Hepatocyte (in vitro differentiated cells): ENCODE measurements at places on chromosomes 16 and 17.

- no peak for DNase-seq
Measured at GRCh38 chr17:43873091-43873490, 26.1 kb downstream of the CD300LG start.

GRCh38 chr16:81530296-81530721 is 85.7 kb downstream of the CMIP start:
- no peak for DNase-seq

DNA sequence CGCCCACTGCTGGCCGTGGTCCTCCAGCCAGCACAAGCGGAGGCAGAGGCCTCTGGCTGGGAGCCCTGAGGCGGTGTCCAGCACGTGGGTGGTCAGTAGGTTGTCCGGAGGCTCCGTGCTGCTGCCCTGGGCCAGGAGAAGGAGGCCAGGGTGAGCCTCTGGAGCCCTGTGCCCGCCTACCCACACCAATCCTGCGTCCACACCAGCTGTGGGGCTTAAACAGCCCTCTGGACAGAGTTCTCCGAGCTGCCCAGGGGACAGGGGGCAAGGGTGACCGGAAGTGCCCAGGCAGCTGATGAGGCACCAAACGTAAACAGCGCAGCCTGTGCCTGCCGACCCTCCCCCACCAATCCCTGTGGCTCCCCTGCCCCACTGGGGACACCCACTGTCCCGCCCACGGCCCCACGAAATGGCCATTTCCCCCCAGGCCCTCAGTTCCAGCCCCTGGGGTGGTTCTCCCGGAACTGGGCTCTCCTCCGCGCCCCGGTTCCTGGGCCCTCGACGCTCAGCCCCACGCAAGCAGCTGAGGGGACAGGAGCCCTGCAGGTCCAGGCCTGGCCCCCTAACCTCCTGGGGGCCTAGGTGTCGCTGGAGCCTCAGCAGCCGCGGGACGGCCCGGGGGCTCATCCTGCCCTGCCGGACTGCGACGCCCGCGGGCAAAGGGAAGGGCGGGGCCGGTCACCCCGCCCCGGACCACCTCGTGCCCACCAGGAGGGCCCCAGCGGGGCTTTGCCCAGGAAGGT is 27.9 kb upstream of the DBNDD1 start:
- DNase-seq, result peak; percentile 83

DNA sequence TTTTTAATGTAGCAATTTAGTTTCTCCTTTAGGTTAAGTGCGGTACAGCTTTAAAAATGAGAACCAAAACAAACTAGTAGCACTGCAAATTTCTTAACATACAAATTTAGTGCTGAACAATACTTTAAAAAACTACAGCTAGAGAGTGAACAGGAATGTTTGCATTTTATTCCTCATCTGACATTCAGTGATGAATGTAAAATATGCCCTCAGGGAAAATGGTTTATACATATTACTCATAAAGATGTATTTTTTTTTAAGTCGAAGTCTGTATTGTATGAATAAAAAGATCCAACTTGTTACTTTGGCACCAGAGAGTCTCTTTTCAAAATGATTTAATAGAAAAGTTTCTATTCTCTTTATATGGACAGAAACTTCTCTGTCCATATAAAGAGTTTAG is 96.8 kb downstream of the BRIP1 start:
- no peak for DNase-seq

DNA sequence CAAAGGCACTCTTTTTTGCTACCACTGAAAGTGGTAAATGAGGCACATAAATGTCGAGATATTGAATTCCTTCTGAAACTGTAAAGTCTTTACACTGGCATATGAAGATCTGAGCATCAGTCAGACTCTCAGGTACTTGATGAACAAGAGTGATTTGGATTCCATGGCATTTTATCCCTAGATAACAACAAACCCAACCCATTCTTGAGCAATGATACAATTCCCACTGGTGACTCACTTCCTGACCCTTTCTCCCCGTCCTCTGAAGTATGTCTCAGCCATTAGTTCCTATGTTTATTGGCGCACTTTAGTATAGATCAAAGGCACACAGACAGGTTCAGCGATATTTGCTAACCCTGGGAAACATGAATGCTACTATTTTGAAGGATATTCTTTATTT is 147.0 kb upstream of the RBFOX1 start:
- DNase-seq, result peak; percentile 23

GRCh38 chr16:50833929-50834328 is 92.0 kb downstream of the CYLD start:
- DNase-seq, result no peak

DNA sequence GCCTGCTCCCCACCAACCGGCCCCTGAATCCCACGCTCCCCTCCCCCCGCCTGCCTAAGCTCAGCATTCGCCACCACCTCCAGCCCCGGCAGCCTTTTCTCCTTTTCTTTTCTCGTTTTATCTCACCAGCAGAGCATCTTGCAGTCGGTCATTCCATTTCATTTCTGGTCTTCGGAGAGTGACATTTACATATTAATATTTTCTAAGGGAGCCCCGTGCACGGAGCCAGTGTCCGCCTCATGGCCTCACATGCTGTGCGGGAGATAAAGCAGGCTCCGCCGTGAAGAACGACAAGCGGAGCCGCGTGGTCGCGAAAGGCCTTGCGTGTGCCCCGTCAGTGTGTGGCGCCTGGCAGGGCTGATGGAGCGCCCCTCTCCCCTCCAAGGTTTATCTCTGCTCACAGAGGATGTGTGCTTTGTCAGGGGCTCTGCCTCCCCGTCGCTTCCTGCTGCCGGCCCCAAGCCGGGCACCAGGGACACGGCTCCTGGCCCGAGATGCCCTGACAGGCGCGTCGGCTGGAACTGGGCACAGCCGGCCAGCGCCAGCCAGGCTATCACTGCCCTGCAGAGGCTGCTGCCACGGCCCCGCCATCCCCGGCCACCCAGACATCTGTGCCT is 95.5 kb upstream of the GSE1 start:
- no peak for DNase-seq

GRCh38 chr16:89909777-89910716 is 8.6 kb upstream of the MC1R start:
- peak; percentile 84 for DNase-seq

DNA sequence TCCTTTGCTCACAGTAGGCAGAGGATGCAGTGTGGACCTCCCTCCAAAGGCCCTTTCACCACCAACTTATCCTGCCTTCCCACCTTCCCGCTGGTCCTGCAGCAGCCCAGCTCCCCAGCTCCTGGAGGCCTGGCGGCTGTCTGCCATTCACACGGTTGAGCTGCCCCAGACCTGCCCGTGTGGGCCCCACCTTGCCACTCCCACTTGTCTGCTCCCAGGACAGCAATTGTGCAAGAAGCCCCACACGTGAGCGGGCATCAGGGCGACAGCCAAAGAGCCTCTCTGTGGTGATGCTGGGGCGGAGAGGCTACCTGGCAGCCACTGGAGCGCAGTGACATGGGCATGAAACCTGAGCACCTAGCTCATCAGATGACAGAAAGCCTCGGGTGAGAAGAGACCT is 248.6 kb upstream of the MAF start:
- no peak for DNase-seq

- no peak for DNase-seq
Measured at GRCh38 chr17:7709031-7709430, 4.0 kb downstream of the EFNB3 start.

GRCh38 chr17:72657467-72658317 is 434.8 kb downstream of the SLC39A11 start:
- no peak for DNase-seq

DNA sequence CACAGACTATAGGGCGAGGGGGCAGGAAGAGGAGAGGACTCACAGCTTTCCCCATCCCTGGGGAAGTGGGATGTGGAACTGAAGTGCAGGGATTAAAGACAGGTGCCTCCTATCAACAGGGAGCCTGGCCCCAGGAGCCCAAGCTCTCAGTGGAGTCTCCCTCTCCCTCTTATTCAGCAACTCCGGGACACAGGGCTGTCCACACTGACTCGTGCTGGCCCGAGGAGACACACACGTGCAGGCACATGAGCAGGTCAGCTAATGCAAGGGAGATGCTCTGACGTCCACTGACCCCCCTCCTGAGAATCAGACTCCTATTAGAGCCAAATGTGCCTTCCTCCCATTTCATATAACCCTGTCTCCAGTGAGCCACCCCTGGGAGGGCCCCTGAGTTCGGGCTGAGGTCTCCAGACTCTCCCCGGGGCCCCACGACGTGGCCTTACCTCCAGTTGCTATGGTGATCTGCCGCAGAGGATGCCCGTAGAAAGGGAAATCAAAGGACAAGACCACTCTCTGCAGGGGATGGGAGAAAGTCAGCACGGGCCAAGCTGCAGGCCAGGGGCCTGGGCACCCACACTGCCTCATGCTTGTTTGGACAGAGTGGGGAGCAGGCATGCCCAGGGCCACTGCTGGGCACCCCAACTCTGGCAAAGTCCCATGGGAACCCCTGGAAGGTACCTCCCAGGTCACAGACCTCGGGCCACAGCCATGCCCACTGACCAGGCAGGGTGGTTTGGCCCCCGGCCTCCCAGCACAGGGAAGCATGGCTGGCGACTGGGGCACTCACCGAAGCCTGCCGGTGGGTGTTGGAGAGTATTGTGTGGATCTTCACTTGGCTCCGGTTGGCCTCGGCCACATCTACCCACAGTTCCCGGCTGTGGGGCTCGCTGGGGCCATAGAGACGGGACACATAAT is 42.7 kb downstream of the PLXDC1 start:
- no peak for DNase-seq

DNA sequence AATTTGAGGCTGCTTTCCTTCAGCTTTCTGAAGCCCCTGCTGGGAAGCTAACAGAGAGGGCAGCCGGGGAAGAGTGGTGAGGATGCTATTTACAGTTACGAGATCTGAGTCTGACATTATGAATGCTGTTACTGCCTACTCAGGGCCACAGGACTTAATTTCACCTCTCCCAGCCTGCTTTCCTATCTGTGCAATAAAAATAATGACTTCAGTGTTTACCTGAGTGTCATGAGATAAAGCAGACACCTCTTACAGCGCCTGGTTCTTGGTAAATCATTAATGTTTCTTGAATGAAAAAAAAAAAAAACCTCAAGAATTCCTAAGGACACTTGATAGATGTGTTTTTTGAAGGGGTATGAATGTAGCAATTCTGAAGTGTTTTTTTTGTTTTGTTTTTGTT is 24.2 kb upstream of the CPHXL start:
- peak; percentile 60 for DNase-seq

DNA sequence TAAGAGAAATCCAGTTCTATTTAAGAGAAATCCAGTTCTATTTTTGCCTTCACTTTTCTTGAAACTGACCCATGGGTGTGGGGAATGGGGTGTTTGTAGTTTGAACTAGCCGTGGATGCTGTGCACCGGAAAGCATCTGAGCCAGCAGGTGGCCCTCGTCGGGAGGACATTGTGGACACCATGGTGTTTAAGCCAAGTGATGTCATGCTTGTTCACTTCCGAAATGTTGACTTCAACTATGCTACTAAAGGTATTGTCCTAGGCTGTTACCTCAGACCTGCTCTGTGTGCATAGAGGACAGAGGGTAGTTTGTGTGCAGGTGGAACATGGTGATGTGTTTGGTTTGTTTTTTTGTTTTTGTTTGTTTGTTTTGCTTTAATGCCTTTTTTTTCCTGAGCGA is 3.3 kb downstream of the ATXN2L start:
- no peak for DNase-seq

- DNase-seq, result no peak
Measured at GRCh38 chr17:21512307-21513011, 136.3 kb downstream of the KCNJ12 start.

GRCh38 chr16:46839986-46840443 is 9.0 kb upstream of the C16orf87 start:
- DNase-seq, result no peak

DNA sequence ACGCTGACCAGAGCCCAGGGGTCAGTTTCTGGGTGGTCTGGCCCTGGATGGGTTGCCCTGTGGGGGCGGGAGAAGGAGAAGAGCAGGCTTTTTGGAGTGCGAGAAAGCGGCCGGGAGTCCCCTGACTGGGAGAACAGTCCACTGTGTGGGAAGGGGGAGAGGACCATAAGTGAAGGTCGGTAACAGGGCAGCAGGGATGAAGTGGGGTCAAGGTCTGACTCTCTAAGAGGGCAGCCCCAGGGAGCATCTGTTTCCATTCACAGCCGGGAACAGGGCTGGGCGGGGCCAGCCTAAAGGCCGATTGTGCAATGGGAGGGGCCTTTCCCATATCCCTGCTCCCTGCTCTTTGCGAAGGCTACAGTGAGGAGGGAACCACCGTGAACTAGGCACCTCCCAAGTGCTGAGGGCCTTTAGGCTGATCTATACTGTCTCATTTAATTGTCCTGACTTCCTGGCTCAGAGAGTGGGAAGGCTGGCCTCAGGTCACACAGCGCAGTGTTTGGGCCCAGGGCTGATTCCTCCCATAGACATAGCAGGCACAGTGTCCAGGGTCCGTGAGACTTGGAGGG is 10.4 kb upstream of the WFDC1 start:
- peak; percentile 59 for DNase-seq

DNA sequence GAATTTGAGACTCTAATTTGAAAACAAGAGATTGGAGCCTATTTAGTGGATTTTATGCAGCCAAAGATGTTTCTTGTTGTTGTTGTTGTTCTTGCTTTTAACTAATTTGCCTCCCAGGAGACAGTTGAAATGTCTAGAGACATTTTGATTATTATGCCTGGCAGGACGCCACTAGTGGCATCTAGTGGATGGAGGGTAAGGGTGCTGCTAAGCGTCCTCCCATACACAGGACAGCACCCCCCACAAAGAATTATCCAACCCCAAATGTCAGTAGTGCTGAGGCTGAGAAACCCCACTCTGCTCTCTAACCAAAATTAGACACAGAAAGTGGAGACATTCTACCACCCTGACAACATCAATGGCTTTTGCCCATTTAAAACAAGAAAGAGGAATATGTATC is 15.4 kb upstream of the HSBP1 start:
- DNase-seq, result no peak

DNA sequence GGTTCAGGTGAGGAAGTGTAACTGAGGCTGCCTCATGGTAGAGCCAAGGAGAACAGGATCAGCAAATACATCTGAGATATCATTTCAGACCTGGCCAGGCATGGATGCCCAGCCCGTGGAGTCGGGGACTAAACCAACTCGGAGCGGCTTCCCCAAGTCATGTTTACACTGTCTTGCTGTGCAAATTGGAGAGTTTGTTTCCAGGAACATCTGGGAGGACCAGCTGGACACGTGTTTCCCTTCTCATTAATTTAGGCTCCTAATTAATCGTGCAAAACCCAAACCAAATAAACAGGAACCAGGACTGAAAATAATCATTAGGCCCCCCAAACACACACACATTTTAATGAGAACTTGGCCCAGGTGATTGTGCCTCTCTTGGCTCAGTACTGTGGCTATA is 70.9 kb upstream of the SALL1 start:
- DNase-seq, result no peak

- no peak for DNase-seq
Measured at GRCh38 chr17:66401364-66401763, 99.0 kb downstream of the PRKCA start.

GRCh38 chr16:30473231-30474073 is 910 bp downstream of the ITGAL start:
- DNase-seq, result no peak

- peak; percentile 37 for DNase-seq
Measured at GRCh38 chr16:69107316-69107962, 2.0 kb downstream of the HAS3 start.

- no peak for DNase-seq
Measured at GRCh38 chr16:21704266-21704665, 40.5 kb downstream of the OTOA start.
